Effector memory CD8-positive, alpha-beta T cell (primary cell): ENCODE measurements at places on chromosomes 6 and 20.

DNA sequence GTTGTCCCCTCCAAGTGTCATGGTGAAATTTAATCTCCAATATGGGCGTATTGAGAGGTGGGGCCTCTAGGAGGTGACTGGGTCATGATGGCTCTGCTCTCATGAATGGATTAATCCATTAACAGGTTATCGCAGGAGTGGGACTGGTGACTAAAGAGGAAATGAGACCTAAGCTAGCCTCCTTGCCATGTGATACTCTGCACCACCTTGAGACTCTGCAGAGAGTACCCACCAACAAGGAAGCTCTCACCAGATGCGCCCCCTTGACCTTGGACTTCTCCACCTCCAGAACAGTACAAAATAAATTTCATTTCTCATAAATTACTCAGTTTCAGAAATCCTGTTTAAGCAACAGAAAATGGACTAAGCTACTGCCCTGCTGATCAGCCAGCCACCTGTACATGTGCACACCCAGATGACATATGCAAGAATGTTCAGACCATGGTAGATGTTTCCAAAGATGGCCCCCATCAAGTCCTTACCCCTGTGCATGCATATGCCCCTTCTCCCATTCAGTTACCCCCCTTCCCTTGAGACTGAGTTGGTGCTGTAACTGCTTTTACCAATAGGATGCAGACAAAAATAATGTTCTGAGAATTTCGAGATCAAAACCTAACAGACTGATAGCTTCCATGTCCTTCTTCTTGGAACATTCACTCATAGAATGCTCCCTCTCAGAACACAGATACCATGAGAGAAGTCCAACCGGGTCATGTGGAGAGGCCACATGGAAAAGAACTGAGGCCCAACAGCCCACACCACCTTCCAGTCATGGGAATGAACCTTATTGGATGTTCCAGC, 28.4 kb downstream of the MAP3K5 start:
- DNase-seq, result no peak

GRCh38 chr20:36579996-36580545, 6.7 kb downstream of the TGIF2 start:
- no peak for DNase-seq

DNA sequence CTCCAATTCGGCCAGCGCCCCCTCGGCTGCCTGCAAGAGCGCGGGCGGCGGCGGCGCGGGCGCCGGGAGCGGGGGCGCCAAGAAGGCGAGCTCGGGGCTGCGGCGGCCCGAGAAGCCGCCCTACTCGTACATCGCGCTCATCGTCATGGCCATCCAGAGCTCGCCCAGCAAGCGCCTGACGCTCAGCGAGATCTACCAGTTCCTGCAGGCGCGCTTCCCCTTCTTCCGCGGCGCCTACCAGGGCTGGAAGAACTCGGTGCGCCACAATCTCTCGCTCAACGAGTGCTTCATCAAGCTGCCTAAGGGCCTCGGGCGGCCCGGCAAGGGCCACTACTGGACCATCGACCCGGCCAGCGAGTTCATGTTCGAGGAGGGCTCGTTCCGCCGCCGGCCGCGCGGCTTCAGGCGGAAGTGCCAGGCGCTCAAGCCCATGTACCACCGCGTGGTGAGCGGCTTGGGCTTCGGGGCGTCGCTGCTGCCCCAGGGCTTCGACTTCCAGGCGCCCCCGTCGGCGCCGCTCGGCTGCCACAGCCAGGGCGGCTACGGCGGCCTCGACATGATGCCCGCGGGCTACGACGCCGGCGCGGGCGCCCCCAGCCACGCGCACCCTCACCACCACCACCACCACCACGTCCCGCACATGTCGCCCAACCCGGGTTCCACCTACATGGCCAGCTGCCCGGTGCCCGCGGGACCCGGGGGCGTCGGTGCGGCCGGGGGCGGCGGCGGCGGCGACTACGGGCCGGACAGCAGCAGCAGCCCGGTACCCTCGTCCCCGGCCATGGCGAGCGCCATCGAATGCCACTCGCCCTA, 963 bp downstream of the FOXF2 start:
- DNase-seq, result no peak

DNA sequence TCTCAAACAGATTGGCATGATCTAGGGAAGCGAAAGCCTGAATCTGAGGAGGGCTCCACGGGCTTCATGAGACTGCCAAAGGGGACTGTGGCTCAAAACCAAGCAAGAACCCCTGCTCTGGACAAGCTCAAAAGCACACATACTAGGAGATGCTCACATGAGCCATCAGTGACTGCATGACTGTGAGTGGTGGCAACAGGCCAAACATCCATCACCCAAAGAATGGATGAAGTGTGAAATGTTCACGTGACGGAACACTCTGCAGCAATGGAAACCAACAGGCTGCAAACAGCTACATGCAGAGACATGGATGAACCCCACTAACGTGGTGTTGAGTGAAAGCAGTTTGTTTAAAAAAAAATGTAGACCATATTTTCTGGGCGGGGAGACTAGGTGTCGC, 136.3 kb downstream of the PREX1 start:
- no peak for DNase-seq

DNA sequence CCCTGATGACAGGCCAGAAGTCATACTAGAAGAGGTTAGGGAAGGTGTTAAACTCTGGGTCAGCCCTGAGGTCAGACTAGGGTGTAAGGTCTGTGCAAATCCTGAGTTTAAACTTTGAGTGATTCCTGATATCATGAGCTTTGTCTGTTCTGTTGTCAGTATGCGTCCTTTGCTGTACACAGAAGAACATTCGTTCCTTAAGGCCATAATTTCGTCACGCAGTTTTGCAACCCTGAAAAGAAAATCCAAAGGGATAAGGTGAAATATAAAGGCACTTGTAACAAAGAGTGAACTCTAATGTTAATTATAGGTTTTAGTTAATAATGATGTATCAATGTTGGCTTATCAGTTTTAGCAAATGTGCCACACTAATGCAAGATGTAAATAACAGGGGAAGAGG, 2.3 kb downstream of the DST start:
- no peak for DNase-seq

- no peak for DNase-seq
Measured at GRCh38 chr20:1377984-1378734, 14.7 kb downstream of the FKBP1A start.

- DNase-seq, result no peak
Measured at GRCh38 chr6:116287689-116288282, 8.1 kb upstream of the TSPYL1 start.

DNA sequence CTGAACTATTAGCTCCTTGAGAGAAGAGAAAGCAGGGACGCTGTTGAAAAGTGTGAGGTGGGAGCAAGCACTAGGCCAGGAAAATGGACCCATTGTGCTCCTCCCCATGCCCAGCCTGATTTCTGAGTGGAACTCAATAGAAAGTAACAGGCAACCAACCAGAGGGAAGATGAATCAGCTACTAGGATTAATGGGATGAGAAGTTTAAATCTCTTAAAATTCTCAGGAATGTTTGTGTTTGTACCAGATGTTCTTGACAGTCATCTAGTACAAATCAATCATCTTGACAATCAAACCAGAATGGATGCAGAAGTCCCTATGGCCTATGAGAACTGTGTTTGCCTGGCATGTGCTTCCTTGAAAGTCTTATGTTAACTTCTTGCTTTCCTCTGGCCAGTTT, 48.9 kb downstream of the HDDC2 start:
- no peak for DNase-seq

DNA sequence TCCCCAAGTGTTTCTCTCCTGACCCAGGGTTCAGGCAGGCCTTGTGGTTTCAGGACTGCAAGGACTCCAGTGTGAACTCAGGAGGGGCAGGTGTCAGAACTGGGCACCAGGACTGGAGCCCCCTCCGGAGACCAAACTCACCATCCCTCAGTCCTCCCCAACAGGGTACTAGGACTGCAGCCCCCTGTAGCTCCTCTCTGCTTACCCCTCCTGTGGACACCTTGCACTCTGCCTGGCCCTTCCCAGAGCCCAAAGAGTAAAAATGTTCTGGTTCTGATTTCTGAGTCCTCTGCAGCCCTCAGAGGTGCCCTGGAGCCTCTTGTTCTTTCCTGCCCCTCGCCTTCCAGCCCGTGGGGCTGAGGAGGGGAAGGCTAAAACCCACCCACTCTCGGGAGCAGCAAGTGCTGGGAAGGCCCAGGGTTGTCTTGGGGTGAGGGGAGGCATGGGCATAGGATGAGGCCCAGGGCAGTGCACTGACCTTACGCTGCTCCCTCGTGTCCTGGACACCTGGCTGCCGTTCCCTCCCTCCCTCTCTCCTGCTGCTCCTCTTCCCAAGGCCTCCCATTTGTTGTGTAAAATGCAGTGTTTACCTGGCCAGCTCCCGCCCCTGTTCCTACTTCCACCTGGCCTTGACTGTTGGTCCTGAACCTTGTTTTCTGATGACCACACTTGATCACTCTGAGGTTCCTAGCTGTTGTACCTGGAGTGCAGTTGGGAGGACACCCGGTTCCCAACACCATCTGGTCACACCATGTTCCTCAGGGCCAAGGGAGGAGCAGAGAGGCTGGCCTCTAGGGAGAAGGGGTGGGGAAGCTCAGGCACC, 9.9 kb downstream of the CNPY3 start:
- DNase-seq, result no peak

GRCh38 chr6:2465336-2465735, 219.9 kb upstream of the GMDS start:
- no peak for DNase-seq

- no peak for DNase-seq
Measured at GRCh38 chr20:20894280-20894679, 181.8 kb upstream of the RALGAPA2 start.

DNA sequence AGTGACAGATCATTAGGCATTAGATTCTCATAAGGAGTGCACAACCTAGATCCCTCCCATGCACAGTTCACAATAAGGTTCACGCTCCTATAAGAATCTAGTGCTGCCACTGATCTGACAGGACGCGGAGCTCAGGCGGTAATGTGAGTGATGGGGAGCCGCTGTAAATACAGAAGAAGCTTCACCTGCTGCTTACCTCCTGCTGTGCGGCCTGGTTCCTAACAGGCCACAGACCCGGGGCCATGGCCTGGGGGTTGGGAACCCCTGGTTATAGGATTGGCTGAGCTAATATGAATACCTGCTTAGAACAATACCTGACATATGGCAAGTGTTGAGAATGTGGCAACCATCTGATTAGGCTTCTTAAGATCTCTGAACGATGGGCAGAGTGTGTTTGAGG, 2.4 kb downstream of the PNPLA1 start:
- no peak for DNase-seq

GRCh38 chr6:40411881-40412280, 175.3 kb downstream of the LRFN2 start:
- no peak for DNase-seq

DNA sequence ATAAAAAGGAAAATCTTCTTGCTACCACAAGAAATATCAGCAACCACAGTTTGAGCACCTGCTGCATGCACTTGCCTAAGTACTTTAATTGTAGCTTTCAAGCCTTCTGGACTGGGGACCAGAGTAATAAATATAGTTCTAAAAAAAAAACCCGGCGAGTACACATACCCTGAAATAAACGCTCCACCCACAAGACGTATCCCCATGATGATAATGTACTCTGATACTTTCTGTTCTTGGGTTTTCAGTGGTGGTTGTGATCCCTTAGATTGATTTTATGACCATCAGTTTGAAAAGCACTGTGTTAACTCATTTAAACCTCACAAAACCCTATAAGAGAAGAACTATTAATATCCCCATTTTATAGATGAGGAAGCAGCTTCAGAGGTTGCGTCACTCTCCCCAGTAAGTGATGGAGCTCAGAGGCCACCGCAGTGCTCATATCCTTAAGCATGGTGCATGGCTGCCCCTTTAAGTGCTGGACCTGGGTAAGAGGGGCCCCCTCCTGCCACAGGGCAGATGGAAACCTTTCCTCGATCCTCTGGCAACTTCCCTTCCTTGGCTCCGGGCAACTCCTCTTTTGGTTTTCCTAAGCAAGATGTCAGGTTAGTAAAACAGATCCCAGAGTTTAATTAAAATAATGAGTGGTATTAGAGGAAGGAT, 67.3 kb downstream of the KCNB1 start:
- DNase-seq, result no peak

- no peak for DNase-seq
Measured at GRCh38 chr6:129236001-129236517, 353.1 kb downstream of the LAMA2 start.

DNA sequence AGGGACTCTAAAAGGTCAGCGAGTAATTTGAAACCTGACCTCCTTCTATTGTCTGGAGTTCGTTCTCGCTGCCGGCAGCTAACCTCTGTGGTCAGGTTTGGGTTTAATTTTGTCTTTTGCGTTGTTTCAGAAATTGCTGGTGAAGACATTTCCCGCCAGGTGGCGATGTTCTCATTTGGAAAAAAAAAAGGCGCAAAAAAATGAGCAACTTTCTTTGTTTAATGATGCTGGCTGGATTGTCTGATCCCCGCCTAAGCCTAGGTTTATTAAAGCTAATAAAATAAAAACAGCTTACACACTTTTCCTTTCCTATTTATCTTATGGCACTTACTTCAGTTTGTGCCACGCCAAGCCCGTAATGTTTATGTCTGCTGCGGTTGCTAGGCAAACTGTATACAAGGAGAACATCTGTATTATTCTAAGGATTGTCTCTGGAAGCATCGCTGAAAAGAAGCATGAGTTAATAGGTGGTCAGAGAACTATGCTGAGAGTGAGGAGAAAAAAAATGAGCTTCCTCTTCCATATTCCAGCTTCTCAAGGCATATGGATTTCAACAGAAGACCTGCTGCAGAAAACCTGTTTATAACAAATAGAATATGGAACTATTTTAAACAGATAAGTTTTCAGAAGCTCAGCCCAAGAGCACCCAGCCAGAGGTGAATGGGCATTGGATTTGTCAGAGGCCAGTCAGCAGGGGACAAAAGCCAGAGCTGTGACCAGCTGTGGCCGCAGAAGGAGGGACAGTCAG, 205.7 kb downstream of the DOK5 start:
- DNase-seq, result no peak

DNA sequence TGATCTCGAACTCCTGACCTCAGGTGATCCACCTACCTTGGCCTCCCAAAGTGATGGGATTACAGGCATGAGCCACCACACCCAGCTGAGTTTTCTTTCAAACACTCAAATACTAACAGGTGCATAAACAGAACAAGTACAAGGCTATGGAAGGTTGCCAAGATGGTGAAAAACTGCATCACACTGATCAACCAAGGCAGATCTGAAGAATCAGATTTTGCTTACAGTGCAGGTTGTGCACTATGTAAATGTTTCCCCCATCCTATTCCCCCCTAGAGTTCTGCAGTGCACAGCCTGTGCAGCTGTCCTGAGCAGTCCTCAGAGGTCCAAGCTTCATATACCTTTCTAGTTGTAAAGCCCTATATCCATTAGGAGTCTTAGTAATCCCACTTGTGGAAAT, 73.0 kb downstream of the GFRA4 start:
- DNase-seq, result no peak

DNA sequence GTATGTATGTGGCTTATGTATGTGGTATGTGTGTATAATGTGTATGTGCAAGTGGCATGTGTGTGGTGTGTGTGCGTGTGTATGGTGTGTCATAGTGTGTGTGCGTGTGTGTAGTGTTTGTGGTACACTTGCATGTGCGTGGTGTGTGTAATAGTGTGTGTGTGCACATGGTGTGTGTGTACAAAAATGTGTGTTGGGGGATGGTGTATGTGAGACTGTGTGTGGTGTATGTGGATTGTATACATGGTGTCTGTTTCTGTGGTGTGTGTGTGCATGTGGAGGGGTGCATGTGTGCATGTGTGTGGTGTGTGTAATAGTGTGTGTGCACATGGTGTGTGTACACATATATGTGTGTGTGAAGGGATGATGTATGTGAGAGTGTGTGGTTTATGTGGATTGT, 21.5 kb downstream of the MAFB start:
- no peak for DNase-seq
